ENCODE measurements at places on chromosomes 1 and 21.
A peak's percentile ranks its signal among the peaks of the same experiment; 100 is the strongest.

GRCh38 chr1:111161843-111162487 lies 21.9 kb downstream of the CEPT1 start:
- DNase-seq, result no peak

DNA sequence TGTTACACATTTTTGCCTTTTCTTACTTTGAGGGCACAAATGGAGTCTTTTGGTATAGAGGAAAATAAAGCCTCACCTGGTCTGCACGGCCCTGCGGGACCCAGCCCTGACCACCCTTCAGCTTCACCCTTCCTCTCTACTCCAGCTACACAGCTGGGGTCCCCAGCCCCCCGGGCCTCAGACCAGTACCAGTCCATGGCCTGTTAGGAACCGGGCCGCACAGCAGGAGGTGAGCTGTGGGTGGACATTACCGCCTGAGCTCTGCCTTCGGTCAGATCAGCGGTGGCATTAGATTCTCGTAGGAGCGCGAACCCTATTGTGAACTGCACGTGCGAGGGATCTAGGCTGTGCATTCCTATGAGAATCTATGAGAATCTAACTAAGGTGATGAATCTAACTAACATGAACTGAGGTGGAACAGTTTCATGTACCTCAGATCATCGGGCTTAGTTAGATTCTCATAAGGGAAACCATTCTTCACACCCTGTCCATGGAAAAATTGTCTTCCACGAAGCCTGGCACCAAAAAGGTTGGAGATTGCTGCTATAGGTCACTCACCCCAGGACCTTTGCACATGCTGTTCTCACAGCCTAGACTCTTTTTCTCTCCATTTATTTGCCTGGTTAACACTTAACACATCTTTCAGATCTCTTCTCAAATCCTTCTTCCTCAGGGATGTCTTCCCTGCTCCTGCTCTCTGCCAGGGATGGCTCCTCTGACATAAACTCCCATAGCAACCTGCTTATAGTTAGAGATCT lies 37.5 kb upstream of the ECE1 start:
- DNase-seq, result no peak

DNA sequence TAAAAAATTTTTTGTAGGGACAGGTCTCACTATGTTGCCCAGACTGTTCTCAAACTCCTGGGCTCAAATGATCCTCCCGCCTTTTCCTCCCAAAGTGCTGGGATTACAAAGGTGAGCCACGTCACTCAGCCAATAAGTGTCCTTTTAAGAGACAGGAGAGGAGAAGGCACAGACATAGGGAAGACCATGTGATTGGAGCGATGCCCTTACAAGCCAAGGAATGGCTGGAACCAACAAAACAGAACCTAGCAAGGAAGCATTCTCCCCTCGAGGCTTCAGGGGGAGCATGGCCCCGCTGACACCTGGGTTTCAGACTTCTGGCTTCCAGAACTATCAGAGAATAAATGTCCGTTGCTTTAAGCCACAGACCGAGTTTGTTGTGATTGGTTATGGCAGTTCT lies 37.0 kb downstream of the NDUFS5 start:
- DNase-seq, result no peak

- DNase-seq, result no peak
These were observed 69.3 kb upstream of the BCAR3 start for GRCh38 chr1:93750955-93751354.

GRCh38 chr1:244106837-244107493 lies 55.9 kb downstream of the ZBTB18 start:
- DNase-seq, result no peak

DNA sequence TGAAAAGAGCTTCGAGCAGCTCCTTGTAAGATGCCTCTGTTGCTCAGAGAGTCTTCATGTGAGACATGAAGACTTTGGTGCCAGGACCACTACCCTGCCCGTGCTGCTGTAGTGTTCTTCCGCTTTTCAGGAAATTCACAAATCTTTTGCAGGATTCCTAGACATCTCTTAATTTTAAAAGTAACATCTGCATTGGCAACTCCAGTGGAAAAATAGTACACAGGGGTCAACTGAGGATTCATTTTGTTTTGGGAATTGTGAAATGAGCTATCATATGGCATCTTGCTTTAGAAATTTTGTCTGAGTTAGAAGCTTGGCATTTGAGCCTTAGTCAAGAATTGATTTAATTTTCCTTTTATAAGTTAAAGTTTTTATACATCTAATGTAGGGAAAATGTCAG lies 7.2 kb downstream of the PRDM2 start:
- DNase-seq, result no peak

DNA sequence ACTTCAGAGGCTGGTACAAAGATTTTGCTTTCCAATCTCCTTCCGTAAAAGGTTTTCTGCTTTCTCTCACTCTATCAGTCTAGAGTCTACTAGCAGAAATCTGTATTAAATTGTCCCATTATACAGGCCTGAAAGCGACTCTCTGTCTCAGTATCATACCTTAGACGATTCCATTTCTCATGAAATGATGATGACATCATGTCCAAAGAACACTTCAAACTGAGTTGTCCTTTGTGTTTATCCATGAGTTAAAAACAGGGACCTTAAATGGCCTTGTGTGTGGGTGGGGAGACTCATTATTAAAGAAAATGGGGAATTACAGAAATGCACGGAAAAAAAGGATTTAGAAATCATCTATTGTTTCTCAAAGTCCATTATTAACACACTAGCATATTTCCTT lies 21.0 kb upstream of the SLC44A3 start:
- no peak for DNase-seq

- no peak for DNase-seq
These were observed 6.8 kb downstream of the C1orf198 start for GRCh38 chr1:230861489-230861888.

GRCh38 chr1:214833178-214833756 lies 230.3 kb downstream of the CENPF start:
- no peak for DNase-seq

GRCh38 chr1:164754088-164754600 lies 195.2 kb downstream of the PBX1 start:
- DNase-seq, result no peak

GRCh38 chr1:150225546-150225945 lies 10.4 kb downstream of the ANP32E start:
- no peak for DNase-seq

DNA sequence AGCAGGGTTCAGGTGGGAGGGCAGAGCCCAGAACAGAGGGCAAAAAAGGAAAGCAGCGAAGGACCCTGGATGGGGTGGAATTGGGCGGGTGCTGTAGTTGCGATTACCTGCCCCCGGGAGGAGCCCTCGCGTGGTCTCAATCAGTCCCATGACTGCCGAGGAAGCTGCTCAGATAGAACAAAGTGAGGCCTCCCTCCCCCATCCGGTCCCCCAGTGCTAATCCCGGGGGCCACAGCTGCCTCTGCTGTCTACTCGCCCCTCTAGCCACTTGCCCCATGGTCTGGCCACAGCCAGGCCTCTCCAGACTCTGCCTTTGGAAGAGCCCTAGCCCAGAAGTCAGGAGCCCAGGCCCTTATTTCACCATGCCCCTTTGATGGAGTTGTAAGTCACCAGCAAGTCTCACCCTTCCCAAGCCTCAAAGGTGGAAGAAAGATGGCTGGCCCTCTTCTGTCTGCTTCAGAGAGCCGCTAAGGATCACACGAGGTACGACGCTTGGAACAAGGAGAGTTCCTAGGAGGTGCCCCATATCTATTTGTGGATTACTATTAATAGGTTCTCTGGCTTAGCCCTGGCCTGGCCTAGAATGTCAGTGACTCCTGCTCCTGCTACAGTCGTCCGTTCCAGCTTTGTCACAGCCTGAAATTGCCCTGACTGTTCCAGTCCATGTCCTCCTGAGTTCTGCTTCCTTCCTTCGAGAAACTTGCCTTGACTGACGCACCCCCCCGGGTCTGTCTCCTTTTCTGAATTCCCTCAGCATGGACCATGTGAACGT lies 16.4 kb downstream of the ECHDC2 start:
- DNase-seq, result no peak

GRCh38 chr1:153527023-153527682 lies 8.6 kb downstream of the S100A6 start:
- DNase-seq, result no peak

DNA sequence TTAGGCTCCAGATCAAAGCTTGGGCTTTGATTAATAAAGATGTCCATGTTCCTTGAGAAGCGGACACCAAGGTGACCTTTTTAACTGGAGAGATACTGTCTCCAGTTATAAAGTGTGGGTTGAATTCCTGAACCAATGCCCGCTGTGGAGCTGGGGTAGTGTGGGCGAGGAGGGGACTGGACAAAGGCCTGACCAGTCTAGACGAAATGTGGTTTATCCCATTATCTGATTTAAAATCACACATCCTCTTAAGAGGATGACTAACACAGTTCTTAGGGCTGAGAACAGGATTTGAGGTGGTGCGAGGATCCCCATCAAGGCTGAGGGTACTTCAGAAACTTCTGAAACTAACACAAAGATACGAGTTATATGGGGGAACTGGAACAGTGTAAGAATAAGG lies 84.5 kb upstream of the GCLM start:
- DNase-seq, result no peak

- DNase-seq, result no peak
These were observed 18.4 kb upstream of the RPL11 start for GRCh38 chr1:23673086-23673813.

DNA sequence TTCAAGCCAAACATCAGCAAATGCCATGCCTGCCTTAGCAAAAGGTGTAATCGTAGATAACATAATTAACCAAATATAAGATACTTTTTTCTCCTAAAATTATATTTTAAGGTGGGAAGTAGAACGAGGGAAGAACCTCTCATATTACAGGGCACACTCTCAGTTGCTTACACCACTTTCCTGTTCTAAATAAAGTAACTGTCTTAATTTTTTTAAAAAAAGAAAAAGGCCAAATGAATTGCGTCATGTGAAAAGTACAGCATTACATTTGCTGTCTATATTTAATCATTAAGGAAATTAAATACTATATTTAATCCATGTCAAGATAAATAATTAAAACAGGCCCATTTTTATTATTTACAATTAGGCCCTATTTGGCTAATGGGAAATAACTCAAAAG lies 23.7 kb downstream of the JAK1 start:
- DNase-seq, result no peak

- no peak for DNase-seq
These were observed 9.9 kb upstream of the CCT8 start for GRCh38 chr21:29083306-29083705.

DNA sequence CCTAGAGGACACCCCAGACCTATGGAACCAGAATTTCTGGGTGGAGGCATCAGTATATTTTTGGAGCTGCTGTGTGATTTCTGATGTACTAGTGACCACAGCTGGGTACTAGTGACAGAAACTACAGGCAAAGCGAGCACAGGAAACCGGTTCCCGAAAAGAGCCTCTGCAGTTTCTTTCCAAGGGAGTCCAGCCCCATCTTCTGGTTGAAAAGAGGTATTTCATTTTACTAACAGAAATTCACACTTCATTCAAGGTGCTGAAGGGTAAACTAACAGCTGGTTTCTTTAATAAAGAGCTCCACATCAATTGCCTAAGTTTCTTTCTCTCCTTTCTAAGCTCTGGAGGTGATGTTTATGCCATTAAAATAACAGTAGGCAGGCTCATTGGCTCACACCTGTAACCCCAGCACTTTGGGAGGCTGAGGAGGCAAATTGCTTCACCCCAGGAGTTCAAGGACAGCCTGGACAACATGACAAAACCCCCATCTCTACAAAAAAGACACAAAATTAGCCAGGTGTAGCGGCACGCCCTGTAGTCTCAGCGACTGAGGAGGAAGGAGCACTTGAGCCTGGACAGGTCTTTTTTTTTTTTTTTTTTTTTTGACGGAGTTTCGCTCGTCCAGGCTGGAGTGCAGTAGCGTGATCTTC lies 22.0 kb downstream of the THAP3 start:
- DNase-seq, result peak; percentile 14

DNA sequence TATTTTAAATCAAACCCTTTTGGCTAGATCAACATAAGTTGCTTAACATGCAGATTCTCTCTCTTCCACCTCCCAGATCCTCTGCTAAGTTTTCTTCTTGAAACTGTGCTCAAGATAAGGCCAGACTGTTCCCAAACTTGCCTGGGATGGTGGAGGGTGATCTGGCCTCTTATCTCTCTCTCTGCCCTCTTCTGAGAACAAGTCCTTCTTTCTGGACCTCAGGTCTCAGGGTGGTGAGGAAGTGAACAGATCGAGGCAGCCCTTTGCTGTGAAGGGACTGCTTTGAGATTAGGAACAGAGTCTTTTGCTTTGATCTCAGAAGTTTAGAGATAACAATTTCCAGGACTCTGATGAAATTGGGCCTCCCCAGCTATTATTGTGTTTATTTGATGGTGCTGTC lies 70.7 kb downstream of the HUNK start:
- no peak for DNase-seq

Data from activated CD4-positive, alpha-beta T cell treated with anti-CD3 and anti-CD28 coated beads, Interleukin-2, amount 50 U/mL, for 24 hours (primary cell).